Hepatocyte (in vitro differentiated cells): ENCODE measurements at places on chromosomes 7 and 10.

DNA sequence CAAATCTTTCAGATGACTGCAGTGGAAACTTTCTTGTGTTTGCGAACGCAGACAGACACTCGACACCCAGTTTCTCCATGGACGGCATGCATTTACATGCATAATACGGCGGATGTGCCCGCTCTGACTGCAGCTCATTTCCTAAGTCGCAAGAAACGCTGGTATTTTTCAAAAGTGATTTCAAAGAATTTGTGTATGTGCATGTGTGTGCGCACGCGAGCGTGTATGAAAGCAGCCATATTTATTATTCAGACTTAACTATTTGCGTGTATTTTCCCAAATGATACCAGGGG, 436.5 kb upstream of the MGMT start:
- no peak for DNase-seq

GRCh38 chr7:5795752-5796475, 14.5 kb upstream of the RNF216 start:
- no peak for DNase-seq

GRCh38 chr7:47413526-47414341, 168.2 kb downstream of the TNS3 start:
- DNase-seq: no peak

DNA sequence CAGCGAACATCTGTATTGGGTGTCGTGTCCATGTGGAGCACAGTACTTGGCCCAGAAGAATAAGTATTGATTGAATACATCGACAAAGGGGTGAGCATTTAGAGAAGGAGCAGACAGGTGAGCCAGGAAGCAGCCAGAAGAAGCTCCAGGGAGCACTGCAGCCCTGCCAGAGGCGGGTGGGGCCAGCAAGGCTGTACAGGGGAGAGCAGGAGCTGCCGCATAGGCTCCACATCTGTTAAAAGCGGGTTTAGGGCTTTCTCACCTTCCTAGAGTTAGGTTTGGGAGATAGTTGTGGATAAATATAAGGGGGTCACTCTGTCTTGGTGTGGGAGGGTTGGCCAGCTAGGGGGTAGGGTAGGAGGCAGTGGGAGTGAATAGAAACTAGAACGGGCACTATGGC, 1.3 kb upstream of the CPA1 start:
- no peak for DNase-seq
